Activated CD8-positive, alpha-beta memory T cell treated with anti-CD3 and anti-CD28 coated beads, Interleukin-2, amount 10 ng/mL, durations not matched to agents 7 days and 5 days (primary cell): ENCODE measurements at places on chromosomes 12 and 14.

DNA sequence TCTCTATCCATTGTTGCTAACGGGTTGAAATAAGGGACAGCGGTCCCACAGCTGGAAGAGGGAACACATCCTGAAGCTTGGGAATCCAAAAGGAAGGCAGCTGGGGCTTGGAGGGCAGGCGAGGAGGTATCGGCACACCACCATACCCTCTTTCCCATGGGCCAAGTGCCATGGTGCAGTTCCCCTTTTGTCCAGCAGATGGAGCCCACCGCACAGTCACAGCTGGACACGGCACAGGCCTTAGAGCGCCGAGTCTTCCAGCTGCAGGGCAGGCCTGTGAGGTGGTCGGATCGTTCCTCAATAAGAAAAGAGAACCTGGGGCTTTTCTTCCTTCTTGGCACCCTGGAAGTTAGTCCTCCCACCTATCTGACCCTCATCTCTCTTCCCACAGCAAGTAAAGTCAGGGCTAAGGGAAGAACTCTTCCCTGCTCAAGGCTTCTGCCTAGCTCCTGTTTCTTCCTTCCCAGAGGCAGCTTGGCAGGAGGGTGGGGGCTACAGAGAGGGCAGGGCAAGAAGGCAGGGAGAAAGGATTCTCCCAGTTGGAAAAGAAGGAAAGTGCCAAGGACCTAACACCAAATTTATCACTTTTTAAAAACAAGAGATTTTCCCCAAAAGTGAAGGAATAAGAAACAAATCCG is 8.6 kb downstream of the PPP1R1A start:
- peak; percentile 86 for DNase-seq

DNA sequence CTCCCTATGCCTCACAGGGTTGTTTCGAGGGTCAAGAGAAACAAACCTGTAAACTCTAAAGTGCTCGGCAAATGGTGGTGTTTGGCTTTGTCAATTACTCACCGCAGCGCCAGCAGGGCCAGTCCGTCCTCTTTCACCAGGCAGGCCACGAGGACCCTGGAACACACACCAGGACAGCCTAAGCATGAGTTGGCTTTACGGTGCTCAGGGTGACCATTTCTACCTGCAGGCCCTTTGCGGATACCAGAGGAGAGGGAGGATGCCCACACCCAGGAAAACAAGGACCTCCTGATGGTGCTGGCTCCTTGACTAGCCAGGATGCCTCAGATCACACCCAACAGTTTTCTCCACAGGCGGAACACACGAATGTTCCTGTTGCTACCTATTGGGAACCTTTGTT is 11.5 kb downstream of the COL2A1 start:
- no peak for DNase-seq

GRCh38 chr14:74886001-74886400 is 4.3 kb downstream of the DLST start:
- no peak for DNase-seq

- no peak for DNase-seq
Observed at GRCh38 chr14:61737915-61738314, 24.3 kb upstream of the SNAPC1 start.

GRCh38 chr12:68539615-68539952 is 71.1 kb upstream of the RAP1B start:
- no peak for DNase-seq

DNA sequence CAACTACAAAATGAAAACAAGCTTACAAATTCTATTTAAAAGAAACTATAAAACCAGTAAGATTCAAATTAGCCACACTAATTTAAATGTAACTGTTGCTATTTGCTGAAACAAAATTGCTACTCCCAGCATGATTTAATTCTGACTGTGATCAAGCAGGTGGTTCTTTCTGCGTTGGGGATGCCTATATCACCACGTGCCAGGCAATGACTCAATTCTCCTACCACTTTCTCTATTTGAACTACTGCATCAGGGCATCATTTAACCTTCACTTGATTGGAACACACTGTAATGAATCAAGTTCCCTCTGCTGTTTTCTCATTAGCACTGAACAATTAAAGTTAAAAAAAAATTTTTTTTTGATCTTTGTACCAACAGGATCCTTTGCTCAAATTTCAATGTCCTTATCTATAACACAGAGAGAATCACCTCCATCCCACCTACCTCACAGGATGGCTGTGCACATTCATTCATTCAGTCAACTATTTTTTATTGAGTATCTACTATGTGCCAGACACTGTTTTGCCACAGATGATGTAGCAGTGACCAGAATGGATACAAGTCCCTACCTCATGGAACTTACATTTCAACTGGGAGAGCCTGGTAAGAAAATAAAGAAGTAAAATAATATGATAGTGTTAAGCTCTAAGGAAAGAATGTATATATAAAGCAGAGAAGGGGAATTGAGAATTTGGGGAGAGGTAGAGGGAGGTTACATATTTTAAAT is 8.0 kb upstream of the ACTN1 start:
- DNase-seq, result peak; percentile 48

DNA sequence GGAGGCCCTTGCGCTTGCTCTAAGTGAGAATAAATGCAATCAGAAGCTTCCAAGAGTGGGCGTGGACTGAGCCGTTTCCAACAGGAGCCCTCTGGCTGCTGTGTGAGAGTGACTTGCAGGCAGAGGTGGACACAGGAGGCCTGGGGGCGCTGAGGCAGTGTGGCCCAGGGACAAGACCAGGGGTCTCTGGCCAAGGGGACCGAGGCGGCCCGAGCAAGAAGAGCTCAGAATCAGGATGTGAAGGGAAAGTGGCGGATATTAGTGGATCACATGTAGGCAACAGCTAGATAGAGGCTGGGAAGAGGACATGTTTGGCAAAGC is 8.6 kb downstream of the RIMBP2 start:
- no peak for DNase-seq

- no peak for DNase-seq
Observed at GRCh38 chr12:1443421-1444141, 150.8 kb downstream of the FBXL14 start.

DNA sequence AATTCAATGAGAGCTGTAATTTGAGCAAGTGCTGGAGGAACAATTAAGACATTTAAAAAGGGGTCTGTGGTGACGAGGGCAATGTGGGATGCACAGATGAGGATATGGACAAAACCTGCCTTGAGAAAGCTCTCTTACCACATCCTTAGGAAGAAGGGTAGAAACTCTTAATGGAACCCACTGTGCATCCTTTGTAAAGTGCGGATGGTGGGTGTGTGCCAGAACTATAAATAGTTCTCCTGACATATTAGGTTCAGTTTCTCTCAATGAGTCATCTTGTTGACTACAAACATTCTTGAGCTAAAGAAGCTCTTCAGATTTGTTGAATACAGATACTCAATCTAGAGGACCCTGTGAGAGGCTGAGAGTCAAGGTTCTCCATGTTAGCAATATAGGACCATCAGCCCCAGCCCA is 106.1 kb upstream of the ANO4 start:
- DNase-seq, result no peak

DNA sequence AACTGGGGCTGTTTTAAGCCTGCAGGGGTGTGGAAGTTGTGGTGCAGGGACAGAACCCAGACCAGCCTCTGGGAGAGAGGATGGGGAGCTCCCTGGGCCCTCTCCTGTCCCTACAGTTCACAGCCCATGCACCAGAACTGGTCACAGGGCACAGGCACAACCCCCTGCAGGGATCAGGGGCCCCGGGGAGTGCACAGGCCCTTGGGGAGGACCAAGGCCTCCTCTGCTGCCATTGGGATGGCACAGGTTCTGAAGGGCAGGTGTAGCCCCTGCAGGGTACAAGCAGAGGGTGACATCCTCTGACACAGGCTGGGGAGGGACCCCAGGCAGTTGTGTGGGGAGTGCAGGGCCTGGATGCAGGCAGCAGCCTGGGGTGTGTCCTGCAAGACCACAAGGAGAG is 66.4 kb upstream of the SFSWAP start:
- DNase-seq, result no peak

DNA sequence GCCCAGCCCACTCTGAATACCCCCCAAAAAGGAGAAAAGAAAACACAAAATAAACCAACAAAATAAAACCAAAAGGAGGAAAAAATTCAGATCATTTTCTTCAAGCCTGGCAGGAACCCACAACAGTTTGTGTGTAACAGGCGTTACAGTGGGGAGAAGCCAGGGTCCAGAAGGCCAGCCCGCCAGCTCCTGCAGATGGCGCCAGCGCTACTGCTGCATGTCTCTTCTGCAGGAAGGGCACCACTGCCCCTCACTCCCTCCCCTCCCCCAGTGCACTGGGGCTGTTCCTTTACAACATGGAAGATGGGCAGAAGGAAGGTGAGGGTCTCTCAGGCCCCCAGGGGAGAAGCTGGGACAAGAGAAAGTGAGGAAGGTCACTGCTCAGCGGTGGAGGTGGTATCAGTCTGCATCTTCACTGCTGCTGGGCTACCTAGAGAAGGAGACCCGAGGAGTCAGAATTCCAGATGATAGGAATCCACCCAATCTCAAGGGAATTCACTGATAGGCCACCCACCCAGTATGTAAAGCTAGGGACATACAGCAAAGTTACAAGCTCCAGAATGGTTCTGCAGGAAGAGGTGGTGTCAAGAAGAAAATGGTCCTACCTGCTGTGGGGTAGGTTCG is 2.3 kb upstream of the NOP2 start:
- peak; percentile 74 for DNase-seq

DNA sequence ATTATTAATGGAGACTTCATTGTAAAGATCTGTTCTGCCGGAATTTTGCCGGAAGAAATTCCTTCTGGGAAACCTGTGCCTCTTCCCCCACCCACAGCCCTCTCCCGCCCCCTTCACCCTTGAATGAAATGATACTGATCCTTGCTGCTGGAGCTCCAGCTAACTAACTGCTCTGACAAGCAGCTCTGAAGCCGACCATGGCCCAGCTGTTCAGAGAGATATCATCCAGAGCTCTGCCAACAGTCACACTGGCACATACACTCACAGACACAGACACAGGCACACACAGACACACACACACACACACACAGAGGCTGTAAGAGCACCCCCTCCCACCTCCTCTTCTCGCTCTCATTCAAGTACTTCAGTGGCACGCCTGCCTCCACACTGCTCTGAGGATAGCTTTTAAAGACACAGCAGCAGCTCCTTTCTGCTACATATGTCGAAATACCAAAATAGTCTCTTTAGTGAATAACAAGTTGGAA is 88.6 kb downstream of the R3HDM2 start:
- DNase-seq, result no peak

GRCh38 chr12:124321556-124322270 is 26.8 kb downstream of the RFLNA start:
- no peak for DNase-seq

- DNase-seq, result no peak
Observed at GRCh38 chr12:2265461-2266167, 212.8 kb downstream of the CACNA1C start.

- DNase-seq, result no peak
Observed at GRCh38 chr12:46865311-46865710, 39.5 kb upstream of the SLC38A4 start.

DNA sequence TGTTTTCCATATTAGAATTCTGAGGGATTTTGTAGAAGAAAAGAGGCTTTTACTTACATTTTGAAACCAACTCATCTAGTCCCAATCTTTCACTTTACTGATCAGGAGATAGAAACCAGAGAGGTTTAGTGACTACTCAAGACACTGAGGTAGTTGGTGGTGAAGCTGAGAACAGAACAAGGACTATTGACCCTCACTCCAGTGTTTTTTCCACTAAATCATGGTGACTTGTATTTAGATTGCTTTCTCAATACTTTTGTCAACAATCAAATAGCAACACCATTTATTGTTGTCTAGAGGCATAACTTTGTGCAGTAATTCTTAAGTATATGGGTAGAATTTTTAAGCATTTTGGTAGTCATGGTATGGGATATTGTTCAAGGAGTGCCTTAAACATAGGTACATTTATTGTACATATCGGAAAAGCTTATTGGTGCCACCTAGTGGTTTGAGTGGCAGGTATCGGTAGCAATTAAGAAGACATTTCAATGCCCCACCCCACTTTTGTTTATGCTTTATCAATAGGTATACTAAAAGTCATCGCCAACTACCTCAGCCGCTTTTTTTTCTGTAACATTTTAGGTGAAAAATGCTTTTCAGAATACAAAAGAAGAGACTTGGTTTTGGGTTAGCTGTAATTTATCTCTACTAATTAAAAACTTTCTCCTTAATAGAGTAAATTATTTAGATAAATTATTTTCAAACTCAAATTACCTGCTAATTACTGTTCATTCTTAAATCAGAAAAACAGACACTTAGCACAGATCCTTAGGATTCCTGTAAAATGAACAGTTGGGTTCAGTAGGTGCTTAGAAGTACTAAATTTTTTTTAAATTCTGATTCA is 47.3 kb upstream of the PAWR start:
- peak; percentile 43 for DNase-seq

GRCh38 chr12:5343711-5344110 is 88.2 kb upstream of the NTF3 start:
- DNase-seq, result no peak

GRCh38 chr14:83120187-83120586 is 1586.5 kb upstream of the SEL1L start:
- no peak for DNase-seq

GRCh38 chr12:12180136-12180535 is 86.7 kb downstream of the LRP6 start:
- DNase-seq, result no peak

- DNase-seq, result no peak
Observed at GRCh38 chr12:116368196-116369194, 91.0 kb upstream of the MED13L start.

DNA sequence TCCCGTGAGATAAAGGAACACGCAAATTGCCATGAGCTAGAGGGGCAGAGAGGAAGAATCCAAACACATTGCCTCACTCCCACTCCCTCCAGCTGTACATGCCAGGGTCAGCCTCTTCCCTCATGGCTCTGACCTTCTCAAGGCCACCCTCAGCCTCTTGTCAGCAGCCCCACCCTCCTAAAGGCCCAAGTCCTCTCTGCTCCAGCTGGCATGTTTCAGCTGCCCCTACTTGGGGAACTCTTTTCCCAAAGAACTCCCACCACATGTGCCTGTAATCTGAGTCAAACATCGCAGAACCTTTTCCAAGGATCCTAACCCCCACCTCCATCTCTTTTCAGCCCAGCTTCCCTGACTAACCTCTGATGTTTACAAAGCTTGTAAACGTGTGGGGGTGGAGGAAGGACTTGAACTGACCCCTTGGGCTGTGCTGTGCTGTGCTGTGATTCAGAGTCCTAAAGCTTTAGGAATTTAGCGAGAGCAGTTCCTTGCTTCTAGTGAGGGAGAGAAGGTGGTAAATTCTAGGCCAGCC is 7.3 kb upstream of the CACNB3 start:
- no peak for DNase-seq

- no peak for DNase-seq
Observed at GRCh38 chr12:104010606-104011169, 39.3 kb downstream of the GLT8D2 start.

- no peak for DNase-seq
Observed at GRCh38 chr14:102951034-102951433, 28.6 kb downstream of the AMN start.

GRCh38 chr12:32146074-32146873 is 39.6 kb downstream of the BICD1 start:
- DNase-seq, result no peak

- no peak for DNase-seq
Observed at GRCh38 chr14:31357279-31357678, 63.1 kb downstream of the HEATR5A start.

GRCh38 chr12:109879351-109880042 is 844 bp downstream of the GLTP start:
- no peak for DNase-seq
